ENCODE measurements at places on chromosomes 7 and 10.

DNA sequence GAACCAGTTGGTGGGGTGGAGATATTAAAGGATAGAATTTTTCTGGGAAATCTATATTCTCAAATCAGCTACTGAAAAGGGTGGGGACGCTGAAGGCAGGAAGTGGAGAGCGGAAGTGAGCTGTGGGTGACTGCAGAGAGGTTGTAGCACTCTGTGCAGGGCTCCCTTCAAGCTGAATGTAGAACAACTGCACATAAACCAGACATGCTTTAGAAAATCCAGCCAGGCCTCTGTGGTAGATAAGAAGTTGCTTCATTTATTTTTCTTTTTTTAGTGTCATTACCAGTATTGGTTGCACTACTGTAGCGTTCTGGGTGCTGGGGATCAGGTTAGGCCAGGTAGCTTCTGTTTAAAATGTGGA lies 127.8 kb downstream of the CELF2 start:
- DNase-seq, result peak; percentile 56

DNA sequence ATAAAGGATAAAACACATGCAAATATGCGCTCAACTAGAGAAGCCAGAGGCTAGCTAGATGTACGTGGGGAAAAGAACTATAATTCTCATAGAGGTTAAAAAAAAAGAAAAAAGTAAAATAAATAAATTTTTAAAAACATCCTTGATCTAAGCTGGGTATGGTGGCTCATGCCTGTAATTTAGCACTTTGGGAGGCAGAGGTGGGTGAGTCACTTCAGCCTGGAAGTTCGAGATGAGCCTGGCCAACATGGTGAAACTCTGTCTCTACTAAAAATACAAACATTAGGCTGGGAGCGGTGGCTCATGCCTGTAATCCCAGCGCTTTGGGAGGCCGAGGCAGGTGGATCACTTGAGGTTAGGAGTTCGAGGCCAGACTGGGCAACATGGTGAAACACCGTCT lies 18.6 kb upstream of the HSPA12A start:
- DNase-seq, result no peak

DNA sequence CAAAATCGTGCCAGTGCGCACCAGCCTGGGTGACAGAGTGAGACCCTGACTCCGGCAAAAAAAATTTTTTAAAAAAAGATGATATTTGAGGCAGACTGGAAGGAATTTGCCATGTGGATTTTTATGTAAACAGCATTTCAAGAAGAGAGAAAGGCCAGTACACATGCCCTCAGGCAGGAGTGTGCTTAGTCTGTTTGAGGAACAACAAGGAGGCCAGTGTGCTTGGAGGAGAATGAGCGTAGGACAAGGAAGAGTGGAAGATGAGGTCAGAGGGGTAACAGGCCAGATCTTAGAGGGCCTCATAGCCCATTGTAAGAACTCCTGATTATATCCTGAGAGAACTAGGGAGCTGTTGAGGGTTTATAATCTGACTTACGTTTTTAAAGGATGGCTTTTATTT lies 17.2 kb upstream of the STRIP2 start:
- DNase-seq, result no peak

DNA sequence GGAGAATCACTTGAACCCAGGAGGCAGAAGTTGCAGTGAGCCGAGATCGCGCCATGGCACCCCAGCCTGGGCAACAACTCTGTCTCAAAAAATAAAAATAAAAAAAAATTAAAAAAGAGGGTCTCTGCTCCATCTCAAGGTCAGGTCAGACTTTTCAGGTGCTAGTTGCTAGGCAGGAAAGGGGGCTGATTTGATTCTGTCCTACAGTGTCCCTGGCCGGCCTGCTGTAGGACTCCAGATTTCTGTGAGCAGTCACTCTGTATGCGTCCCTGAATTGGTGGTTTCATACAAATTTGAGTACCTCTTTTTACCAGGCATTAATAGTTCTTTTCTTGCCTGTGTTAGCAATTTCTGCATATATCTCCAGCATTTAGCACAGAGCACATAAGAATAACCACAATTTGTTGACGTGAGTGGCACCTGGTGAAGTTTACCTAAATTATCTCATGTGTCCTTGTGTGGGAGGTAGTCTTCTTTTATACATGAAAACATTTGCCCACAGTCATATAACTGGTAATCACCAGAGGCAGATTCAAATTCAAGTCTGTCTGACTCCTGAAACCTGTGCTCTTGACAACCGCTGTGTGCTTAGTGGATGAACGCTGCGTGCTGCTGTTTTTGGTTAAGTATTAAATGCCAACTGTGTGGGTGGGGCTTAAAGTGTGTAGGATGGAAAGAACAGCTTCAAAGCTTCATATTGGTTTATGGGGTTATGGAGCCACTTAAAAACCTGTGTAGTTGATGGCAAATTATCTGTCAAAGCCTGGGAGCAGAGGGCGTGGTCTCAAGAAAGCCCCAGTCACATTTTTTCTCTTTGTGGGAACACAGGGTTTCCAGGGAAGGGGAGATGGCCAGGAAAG lies 3.2 kb upstream of the ZNF775 start:
- no peak for DNase-seq

- no peak for DNase-seq
Observed at GRCh38 chr10:3427347-3427746, 254.8 kb upstream of the PITRM1 start.

DNA sequence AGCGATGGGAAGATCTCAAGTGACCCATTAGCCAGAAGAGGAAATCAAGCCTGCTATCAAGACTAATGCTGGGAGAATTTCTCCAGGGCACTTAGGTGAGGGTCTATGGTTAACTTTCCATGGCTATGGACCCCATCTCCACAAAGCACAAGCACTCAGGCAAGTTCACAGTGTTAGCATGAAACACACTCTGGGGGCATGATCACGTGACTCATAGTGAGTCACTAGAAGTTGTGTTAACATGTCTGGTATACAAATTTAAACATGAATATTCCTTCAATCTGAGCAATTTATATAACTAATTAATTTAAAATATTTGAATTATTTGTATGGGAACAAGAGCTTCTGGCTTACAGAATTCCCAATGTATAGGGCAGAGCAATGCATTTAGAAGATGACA lies 131.8 kb downstream of the FAM204A start:
- no peak for DNase-seq

DNA sequence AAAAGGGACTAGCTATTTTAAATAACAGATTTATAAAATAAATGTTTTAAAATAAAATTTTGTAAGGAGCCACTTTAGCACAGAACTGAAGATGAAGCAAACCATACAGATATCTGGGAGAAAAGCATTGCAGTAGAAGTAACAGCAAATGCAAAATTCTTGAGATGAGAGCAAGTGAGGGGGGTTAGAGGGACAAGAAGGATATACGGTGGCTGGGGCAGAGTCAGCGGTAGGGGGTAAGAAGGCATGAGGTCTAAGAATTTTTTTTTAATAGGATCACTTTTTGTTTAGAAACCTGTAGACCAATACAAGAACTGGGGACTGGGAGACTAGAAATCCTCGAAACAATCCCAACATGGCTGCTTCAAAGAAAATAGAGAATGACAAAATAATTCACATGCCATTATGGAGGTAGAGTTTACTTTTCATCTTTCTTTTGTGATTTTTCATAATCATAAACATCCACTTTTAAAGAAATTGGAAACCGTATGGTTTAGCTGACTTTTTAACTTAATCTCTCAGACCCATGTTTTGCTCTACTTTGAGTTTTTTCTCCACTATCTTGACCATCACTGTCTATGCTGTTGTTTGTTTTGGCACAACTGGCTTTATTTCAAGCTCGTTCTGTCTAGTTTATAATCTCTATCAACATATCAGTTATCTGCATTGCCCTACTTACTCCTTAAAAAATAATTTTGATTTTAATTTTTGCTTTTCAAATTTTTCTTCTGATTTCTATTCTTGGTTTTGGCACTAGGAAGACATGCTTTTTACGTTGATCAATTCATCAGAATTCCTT lies 73.5 kb downstream of the KMT2C start:
- no peak for DNase-seq

GRCh38 chr10:32084185-32084851 lies 28.1 kb upstream of the KIF5B start:
- no peak for DNase-seq

- no peak for DNase-seq
Observed at GRCh38 chr7:117064688-117065087, 111.4 kb downstream of the ST7 start.

GRCh38 chr7:87886875-87887274 lies 10.6 kb downstream of the DBF4 start:
- DNase-seq, result peak; percentile 74

DNA sequence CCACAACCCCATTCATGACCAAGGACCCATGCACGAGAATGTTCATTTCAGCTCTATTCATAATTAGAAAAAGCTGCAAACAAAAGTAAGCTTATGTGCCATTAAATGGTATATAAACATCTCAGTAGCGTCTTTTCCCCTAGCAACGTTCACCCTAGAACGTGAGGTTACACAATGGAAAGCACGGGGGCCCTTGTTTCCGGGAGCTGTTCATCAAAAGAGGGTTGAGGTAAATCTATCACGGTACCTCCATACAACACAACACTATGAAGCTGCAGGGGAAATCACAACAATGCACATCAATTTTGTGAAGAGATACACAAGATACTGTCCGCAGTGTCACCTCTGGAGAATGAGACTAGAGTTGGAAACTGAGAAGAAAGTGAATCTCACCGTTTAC lies 80.9 kb upstream of the DDC start:
- no peak for DNase-seq

- peak; percentile 77 for DNase-seq
Observed at GRCh38 chr7:40604601-40605438, 470.0 kb downstream of the SUGCT start.

DNA sequence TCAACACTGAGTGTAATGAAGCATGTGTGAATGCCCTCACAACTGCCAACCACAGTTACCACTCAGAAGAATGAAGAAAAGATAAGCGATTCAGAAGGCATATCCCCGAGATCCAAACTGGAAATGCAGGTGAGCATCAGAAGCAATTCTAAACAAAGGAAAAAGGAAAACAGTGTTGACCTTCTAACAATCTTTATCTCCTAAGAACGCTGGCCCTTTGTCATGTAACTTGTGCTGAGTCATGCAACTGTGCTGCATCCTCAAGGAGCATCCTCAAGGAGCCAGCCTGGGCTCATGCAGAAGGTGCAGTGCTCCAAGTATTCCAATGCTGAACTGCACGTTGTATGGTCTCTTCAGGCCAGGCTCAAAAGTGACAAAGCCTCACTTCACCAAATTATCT lies 30.6 kb downstream of the SEC61G start:
- no peak for DNase-seq

- DNase-seq, result no peak
Observed at GRCh38 chr7:79084423-79084822, 369.0 kb downstream of the MAGI2 start.

DNA sequence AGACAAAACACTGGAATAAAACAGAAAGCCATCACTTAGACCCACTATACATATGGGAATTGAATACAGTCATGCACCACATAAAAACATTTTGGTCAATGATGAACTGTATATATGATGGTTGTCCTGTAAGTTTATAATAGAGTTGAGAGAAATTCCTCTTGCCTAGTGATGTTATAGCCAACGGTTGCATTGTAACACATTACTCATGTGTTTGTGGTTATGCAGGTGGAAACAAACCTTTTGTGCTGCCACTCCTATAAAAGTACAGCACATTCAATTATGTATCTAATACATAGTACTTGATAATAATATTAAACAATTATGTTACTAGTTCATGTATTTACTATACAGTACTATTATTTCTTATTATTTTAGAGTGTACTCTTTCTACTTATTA lies 381.2 kb upstream of the MBL2 start:
- no peak for DNase-seq

- no peak for DNase-seq
Observed at GRCh38 chr10:116475866-116476265, 48.2 kb downstream of the PNLIPRP3 start.

- no peak for DNase-seq
Observed at GRCh38 chr7:151559557-151560183, 40.0 kb upstream of the RHEB start.

DNA sequence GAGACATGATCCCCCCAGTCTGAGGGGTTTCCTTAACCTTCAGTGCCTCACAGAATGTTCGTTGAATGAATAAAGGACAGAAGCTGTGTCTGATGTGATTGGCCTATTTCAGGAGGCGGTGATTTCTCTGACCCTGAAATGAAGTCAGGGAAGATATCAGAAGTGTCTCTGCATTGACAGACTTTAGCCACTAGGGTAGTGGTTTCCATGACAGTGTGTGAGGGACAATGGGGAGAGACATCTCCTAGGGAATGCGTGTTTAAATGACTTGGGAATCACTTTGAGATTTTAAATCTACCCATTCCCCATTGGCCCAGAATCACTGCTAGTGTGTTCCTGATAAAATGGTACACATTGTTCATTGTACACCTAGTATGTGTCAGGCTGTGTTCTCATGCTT lies 132.0 kb downstream of the CFAP58 start:
- no peak for DNase-seq

DNA sequence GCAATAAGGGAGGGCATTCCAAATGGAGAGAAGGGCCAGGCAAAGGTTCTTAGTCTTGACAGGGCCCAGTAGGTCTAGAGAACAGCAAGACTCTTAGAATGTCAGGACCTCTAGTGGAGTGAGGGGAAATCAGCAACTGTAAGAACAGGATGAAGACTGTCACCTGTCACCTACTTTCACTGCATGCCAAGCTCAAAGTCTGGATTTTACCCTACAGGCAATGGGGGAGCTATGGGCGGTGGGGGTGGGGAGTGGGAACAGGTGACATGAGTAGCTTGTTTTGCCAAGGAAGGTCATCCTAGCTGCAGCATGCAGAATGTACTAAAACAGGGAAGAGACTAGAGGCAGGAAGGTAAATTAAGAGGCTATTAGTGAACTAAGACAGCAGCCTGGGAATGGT lies 18.3 kb downstream of the GOT1 start:
- DNase-seq, result no peak

DNA sequence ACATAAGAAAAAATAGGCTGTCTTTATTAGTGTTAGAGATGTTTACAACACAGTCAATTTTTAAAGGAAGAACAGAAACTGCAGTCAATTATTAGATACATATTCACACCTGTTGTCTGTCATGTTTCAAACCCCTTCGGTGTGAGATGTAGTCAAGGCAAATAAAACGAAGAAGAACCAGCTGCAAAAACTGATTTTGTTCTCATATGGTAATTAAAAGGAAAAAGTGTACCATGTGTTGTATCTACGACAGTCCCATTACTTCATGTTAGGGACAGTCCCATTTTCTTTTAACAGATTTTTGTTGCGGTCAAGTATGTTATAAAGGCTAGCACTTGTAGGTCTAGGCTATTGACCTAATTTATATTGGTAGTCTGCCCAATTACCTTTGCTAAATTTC lies 149.4 kb downstream of the LRRN3 start:
- no peak for DNase-seq

- peak; percentile 18 for DNase-seq
Observed at GRCh38 chr10:70508912-70509756, 30.6 kb downstream of the PALD1 start.

Measured in suppressor macrophage treated with lipopolysaccharide for 4 hours (primary cell).